ENCODE measurements at places on chromosomes 12 and 14. TPM values are rescaled to one million over a fixed set of nuclear protein-coding genes. Genes with fewer than 3 reads are reported as not detected.

CCDC177 gene
- total RNA-seq, result not detected

- DNase-seq, result no peak
Measured at GRCh38 chr14:76134231-76134630, 17.5 kb upstream of the GPATCH2L start.

DNA sequence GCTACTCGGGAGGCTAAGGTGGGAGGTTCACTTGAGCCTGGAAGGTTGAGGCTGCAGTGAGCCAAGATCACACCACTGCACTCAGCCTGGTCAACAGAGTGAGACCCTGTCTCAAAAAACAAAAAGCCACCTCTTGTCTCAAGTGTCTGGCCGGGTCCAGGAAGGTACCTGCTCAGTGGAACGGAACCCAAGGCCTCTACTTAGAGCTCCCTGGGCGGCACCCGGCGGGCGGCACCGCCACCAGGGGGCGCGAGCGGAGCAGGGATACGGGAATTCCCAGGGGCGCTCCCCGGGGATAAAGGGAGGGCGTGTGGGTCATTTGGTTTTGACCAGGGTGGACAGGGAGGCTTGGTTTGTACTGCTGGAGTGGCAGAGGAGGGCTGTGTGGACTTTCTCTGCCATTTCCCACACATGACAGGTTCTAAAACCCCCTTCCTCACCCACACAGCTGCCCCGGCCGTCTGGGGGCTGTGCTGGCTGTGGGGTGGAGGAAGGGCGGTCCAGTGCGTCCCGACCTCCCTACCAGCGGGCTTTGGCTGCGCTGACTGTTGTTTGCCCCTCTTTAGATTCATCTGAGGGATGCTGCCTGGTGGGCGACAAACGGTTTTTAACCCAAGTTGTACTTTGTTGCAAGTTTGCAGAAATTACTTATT is 91.4 kb downstream of the SETD3 start:
- peak; percentile 61 for DNase-seq

FGF6 gene
- not detected for total RNA-seq

DNA sequence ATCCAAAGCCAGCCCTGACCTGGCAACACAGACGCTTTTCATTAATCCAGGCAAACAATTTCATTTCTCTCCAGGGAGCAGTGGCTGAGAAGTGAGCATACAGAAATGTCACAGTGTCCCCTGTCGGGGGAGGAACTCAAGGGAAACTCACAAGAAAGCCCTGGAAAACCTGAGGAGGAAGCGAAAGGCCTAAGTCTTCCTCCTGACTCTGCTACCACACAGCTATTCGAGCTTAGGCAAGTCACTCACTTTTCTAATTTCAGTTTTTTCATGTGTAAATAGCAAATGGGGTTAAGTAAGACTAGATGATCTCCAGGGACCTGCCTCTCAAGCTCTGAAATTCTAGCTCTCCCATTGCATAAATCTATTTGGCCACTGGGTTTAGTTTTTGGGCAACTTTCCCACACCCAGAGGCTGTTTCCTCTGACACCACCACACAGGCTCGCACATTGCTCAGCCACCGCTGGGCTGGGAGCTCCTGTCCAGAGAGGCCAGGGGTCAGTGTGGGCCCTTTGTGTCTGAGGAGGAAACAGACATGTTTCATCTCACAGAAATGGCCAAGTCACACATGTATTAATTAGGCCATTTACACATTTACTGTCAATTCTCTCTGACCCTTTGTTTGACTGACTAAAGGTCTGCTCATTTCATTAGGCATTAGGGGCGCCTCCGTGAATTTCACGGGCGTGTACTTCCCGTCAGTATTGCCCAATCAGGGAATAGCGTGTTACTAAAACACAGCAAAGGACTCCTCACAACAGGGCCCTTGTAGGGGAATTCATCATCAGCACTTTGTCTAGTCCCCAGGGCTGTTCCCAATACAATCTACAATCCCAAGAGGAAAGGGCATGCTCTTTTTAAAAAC is 9.8 kb upstream of the PNMA1 start:
- DNase-seq, result no peak
